ENCODE measurements at places on chromosomes 11 and 22.

DNA sequence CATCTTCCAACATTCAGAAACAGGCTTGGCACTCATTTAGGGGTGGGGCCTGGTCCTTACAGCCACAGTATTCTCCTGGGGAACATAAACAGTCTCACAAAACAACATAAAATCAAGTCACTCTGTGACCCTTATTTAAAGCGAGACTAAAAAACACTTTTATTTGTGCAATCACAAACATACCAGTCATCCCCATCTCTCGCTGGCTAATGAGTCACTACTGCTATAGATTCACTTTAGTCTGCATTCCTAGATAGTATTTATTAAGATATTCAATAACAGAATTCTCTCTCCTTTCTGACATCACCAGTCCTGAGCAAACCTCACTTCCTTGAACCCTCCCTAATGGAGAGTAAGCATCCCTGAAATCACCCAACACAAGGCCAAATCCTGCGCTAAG lies 68.0 kb downstream of the ZBTB44 start:
- DNase-seq = no peak

DNA sequence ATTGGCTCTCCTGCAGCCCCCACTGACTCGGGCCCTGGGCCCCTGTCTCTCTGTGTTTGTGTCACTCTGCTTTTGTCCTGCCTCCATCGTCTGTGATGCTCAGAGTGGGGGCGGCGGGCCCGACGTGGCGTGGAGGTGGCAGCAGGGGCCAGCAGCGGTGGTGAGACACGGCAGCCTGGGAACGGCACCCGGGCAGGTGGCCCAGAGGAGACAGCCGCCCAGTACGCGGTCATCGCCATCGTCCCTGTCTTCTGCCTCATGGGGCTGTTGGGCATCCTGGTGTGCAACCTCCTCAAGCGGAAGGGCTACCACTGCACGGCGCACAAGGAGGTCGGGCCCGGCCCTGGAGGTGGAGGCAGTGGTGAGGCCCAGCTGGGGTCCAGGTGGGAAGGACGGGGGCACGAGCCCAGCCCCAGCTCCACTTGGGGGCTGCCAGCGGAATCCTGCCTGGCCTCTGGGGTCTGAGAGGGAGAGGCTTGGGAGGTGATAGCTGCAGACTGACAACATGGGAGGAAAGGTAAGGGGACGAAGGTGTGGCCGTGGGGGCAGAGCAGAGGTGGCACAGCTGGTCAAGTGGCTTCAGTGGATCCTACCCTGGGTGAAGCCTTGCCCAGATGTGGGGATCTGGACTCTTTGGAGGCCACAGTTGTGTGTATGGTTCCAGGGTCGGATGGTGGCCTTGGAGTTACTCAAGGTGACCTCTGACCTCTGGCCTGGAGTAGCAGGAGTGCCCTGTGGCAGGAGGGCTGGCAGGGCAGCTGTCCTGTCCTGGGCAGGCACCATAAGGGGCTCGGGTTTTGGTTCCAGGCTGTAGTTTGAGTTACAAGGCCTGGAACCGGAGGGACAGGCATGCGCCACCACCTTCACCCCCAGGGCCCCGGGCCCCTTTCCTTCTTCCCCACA lies 16.2 kb downstream of the RELT start:
- DNase-seq = no peak

GRCh38 chr11:45178890-45179671 lies 32.6 kb downstream of the PRDM11 start:
- DNase-seq = no peak

- DNase-seq = no peak
These were observed 89.3 kb downstream of the ARHGAP42 start for GRCh38 chr11:100776212-100776896.

DNA sequence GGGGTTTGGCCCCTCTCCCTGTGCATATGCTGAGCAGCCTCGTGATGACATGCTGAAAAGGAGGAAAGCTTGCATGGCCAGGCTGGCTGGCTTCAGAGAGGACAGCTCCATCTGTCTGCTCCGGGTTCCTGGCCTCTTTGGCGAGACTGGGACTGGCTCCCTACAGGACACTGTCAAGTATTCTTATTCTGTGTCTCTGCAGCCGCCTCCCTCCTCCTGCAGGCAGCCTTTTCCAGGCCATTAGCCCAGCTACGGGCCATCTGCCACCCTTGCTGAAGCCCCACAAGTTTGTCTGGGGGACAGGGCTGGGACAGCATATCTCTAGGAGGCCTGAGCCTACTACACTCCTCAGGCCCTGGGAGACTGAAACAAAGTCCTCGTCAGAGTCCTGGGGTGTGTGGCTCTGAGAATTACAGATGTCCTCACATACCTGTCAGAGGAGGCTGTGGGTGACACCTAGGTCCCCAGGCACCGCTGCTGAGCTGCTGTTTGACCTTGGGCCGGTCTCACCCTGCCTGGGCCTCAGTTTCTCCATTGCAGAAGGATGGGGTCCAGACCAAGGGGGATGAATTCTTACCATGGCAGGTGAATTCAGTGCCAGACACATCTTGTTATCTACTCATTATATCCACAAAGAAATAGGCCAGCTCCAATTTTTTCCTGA lies 11.0 kb downstream of the MRGPRG start:
- no peak for DNase-seq

DNA sequence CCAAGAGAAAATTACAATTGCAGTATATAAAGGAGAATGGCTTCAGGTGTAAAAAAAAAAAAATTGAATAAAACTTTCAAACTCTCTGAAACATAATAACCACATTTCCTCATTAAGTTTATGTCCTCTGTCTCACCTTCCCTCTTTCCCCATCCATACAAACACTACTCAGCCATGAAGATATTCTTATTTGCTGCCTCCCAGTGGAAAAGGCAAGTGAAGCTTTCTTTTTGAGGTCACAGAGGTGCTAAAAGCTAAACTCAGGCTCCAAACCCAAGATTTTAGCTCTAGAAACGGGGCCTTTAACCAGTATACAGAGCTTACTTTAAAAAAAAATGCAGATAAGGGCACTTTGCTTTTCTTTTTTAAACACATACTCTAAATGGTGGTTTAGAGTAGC lies 1568.5 kb downstream of the FAM181B start:
- DNase-seq = no peak

Data from activated T-cell treated with anti-CD3 and anti-CD28 coated beads for 48 hours (primary cell).